ENCODE measurements at places on chromosomes 6 and 20. TPM values are rescaled to one million over a fixed set of nuclear protein-coding genes. Genes with fewer than 3 reads are reported as not detected.

DNA sequence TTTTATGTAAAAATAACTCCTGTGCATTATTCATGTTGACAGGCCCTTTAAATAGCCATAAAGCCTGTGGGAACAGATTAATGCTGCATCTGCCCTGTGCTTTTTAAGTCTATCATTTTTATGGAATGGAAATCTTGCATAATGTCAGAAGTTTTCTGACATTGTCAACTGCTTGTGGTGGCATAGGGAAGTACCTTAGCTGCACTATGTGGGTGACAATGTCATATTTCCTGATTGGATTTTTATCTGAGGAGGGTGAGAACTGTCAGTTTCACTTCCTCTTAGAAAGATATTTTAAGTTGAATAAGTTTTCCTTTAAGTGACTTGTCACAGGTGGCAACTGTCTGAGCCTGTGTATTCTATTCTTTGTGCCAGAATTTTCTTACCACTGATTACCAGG lies 267.9 kb downstream of the PLCB1 start:
- no peaks in the 10 kb centered on the region for H3K36me3 ChIP-seq
- H3K4me3 ChIP-seq = no peak overlapping the region
- no peaks in the 10 kb centered on the region for H3K4me1 ChIP-seq
- no peaks in the 10 kb centered on the region for H3K27me3 ChIP-seq

- no peaks in the 10 kb centered on the region for H3K27me3 ChIP-seq
- peak; percentile 7 for DNase-seq
- H3K4me3 ChIP-seq = peak within 1 kb of the TSS; percentile 68
- peaks cover 12% of the 10 kb centered on the region for H3K4me1 ChIP-seq
- H3K36me3 ChIP-seq = peaks cover 15% of the 10 kb centered on the region
These were observed at the start of gene PRELID3B for GRCh38 chr20:59042151-59042795. Gene PRELID3B, minus strand, starts transcription at chr20:59042786. Its CDS starts 56 bp downstream, at chr20:59042730.

DNA sequence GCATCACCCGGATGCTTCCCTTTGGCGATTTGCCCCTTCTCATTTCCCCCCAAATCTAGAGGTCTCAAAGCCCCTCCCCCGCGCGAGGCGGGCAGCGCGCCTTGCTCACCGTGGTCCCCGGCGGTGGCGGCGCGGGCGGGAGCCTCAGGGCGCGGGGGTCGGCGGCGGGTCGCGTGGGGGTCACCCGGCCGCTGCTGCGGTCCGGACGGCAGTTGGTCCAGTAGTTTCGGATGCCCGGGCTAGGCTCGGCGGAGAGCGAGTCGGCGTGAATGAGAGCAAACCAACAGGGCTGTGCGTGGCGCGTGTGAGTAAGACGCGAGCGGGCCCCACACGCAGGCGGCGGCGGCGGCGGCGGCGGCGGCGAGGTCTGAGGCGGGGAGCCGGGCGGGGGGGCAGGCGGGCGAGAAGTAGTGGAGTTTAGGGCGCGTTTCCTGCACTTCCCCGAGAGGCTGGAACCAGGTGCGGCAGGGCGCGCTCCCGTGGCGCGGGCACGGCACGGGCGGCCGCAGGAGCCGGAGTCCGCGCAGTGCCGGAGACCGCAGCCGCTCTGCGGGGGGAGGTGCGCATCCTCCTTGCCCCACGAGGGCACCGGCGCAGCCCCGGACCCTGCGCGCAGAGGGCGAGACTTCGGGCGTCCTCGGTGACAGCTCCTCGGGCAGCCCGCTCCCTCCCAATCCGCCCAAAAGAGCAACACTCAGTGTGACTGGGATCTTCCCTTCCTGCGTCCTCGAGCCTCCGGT lies 567 bp downstream of the HS3ST5 start:
- peaks cover 36% of the 10 kb centered on the region for H3K4me1 ChIP-seq
- peak overlapping the region; percentile 47 for H3K4me3 ChIP-seq
- DNase-seq = no peak
- no peaks in the 10 kb centered on the region for H3K27me3 ChIP-seq
- H3K36me3 ChIP-seq = no peaks in the 10 kb centered on the region
- no peak overlapping the region for H3K27ac ChIP-seq

DNA sequence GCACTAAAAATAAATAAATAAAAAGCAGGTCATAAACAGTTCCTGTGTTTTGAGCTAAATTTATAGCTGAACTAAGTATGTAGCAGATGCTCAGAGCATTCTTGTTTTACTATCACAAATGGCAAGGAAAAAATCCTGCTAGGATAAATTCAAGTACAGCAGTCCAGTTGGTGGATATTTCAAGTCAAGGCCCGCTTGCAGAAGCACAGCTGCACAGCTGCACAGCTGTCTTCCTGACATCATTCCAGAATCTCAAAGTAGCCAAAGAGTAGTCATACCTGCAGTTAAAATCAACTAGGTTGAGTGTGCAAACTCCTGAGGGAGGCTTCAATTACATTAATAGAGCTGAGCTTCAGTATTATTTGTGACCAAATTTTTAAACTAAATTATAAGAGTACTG lies 297.7 kb upstream of the MANEA start:
- no peaks in the 10 kb centered on the region for H3K4me1 ChIP-seq
- H3K27ac ChIP-seq = no peak overlapping the region
- no peak for DNase-seq
- no peaks in the 10 kb centered on the region for H3K36me3 ChIP-seq
- H3K27me3 ChIP-seq = no peaks in the 10 kb centered on the region

DNA sequence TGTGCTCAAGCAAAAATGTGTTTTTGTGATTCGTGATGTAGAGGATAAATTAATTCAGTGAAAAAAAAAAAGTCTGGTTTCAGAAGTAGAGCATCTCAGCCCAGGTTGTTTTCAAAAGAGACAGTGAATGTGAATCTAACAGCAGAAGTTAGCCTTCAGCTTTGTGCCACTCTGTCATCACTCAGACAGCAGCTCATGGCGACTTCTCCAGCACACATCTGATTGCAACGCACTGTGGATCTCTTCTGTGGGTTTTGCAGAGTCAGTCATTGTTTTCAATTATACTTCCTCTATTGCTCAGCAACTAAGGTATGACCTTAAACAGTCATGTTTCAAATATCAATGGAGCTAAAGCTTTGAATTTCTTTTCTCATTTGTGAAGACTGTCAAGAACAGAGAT lies 335.5 kb upstream of the POU3F2 start:
- no peak overlapping the region for H3K27ac ChIP-seq
- H3K27me3 ChIP-seq = no peaks in the 10 kb centered on the region
- H3K4me3 ChIP-seq = no peak overlapping the region
- no peak for DNase-seq
- H3K36me3 ChIP-seq = no peaks in the 10 kb centered on the region
- no peaks in the 10 kb centered on the region for H3K4me1 ChIP-seq

Gene SLC22A2
- total RNA-seq = not detected
